ENCODE measurements at places on chromosomes 11 and 22. TPM values are rescaled to one million over a fixed set of nuclear protein-coding genes. Genes with fewer than 3 reads are reported as not detected.

The UCP3 gene
- 1.4 TPM for total RNA-seq

The FXYD6 gene
- 78.6 TPM for total RNA-seq

The PNPLA3 gene
- total RNA-seq: 0.51 TPM

The TMEM191C gene
- not detected for total RNA-seq

The ZW10 gene
- 22.2 TPM for total RNA-seq

The GLYAT gene
- not detected for total RNA-seq

The NPTXR gene
- total RNA-seq: 12.3 TPM

The PHLDA2 gene
- 1.9 TPM for total RNA-seq

The RFPL3 gene
- total RNA-seq: not detected

DNA sequence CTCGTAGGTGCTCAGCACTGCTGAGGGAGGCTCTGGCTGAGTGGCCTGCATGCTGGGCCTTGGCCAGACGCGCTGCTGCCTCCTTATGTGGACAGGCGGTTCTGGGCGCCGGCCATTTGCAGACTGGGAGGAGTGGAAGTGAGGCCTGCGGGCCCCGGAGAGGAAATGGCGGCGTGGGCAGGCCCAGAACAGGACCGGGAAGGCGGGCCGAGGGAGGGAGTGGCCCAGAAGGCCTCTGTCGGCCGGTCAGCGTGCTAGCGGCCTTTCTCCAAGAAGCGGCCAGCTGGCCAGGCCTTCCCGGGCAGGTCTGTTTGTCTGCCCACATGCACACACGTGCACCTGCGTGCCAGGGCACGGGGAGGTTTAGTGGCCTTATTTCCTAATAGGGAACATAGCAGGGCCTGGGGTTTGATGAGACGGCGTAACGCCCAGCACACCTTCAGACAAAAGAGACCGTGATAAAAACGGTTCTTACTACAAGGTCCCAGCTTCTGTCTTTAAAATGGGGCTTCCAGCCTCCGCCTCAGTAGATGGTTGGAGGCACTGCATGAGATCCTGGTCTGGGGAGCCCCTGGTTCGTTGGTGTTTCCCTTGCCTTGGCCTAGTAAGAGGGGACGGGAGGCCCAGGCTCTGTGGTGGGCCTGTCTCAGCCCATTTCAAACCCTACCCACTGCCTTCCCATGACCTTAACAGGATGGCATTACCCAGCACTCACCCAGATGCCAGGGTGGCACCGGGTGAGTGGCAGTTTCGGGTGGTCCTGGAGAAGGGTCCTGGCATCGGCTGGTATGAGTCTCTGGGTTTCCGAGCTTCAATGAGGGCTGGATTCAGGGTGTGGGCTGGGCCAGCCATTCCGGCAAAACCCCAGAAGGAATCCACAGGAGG is 65.1 kb upstream of the PPARA start:
- no peak for DNase-seq

- DNase-seq: no peak
Observed at GRCh38 chr22:26642465-26643417, 14.6 kb upstream of the MIAT start.

- DNase-seq: no peak
Observed at GRCh38 chr11:58832056-58832645, 12.4 kb downstream of the GLYATL2 start.

- peak; percentile 38 for DNase-seq
Observed at GRCh38 chr11:67117672-67118180, 1.3 kb upstream of the KDM2A start.

DNA sequence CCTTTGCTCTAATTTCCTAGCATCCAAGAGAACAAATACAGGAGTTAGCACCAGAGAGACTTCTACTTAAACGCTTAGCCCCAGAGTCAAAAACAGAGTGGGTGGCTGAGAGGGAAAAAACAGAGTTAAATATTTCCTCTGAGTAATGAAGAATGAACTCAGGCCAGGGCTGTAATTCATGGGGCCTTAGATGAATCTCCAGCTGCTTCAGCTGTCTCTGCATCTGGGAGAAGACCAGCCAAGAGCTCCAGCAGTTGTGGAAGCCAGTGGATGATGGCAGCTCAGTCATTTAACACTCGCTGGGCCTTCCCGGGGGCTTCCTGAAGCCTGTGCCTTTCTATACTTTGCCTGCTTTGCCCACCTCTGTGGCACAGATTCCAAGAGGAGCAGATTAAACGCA is 5.7 kb upstream of the ADAMTS15 start:
- peak; percentile 93 for DNase-seq

DNA sequence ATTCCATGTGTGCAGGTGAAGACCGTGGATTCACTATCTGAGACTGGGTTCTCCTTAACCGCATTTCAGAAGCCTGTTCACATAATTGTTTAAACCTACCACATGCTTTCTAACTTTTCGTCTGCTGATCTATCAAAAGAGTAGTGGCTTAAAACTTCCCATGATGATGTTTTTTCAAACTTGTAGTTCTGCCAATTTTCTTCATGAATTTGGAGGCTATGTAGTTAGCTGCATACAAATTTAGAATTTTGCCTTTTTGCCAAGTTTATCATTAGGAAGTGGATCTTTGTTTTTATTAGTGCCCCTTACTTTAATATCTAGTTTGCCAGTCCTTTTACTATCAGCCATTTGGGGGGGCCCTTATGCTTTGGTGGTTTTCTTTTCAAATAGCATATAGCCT is 57.5 kb upstream of the PITPNB start:
- no peak for DNase-seq

- DNase-seq: no peak
Observed at GRCh38 chr22:26429458-26430286, 612 bp downstream of the ASPHD2 start.

- DNase-seq: peak; percentile 61
Observed at GRCh38 chr22:36369922-36370791, 17.6 kb downstream of the MYH9 start.

DNA sequence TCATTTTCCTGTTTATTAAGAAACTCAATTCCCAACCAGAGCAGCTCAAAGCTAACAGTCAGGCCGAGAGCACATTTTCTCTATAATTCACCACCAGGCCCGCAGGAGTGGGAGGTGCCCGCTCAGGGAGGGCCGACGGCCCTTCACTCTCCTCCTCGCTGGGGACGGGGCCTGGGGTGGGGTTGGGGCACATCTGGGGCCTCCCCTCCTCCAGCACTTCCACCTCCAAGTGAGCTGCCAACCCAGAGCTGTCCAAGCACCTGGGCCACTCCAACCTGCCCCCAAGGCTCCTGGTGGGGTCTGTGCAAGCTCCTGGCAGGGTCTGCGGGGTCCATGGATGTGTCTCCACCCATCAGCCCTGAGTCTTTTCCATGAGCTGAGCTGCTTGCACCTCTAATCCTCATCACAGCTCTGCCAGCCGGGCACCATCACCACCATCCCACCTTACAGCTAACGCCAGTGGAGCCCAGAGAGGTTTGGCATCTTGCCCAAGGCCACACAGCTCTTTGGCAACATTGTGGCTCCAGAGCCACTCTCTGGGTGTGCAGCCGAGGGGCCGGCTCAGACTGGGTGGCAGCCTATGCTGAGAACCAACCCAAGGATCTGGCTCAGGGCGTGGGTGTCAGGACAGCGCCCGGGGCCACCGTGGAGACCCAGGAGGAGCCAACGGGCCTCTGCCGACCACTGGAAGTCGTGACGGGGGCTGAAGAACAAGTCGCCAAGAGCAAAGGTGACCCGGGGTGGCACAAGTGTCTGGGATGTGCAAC is 193.5 kb downstream of the BRD1 start:
- DNase-seq: no peak

- DNase-seq: no peak
Observed at GRCh38 chr22:40187389-40187788, 9.7 kb downstream of the TNRC6B start.

DNA sequence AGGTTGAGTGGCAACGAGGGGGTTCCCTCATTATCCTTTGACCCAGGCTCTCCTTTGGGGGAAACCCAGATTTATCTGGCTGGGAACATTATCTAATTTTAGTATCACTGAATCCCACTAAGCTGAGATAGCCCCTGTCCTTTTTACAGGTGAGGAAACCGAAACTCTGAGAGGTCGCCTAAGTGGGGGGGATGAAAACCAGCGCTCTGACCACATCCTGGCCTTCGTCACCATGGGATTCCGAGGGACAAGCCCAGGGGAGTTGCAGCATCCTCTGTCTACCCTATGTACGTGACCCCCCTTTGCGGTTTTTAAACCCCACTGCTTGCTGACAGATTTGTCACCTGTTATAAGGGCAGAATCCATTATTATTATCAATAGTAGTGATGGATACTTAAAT is 61.0 kb downstream of the ISX start:
- DNase-seq: no peak

- DNase-seq: peak; percentile 64
Observed at GRCh38 chr22:21642584-21643448, 714 bp downstream of the SDF2L1 start.

DNA sequence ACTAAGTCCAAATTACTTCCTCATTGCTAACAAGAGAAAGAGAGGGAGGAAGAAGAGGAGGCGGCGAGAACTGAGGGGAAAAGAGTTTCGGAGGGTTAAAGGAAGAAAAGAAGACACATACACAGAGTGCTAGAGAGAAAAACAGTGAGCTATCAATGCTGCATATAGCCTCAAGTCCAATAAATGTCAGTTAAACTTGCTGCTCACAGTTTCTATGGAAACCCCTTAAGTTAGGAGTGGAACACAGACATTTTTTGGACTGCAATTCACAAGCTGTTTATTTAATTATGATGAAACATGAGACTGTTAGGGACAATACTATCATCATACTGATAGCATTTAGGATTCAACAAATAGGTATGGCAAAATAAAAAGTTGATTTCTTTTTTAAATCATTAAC is 1320.4 kb downstream of the LRRC4C start:
- peak; percentile 27 for DNase-seq

DNA sequence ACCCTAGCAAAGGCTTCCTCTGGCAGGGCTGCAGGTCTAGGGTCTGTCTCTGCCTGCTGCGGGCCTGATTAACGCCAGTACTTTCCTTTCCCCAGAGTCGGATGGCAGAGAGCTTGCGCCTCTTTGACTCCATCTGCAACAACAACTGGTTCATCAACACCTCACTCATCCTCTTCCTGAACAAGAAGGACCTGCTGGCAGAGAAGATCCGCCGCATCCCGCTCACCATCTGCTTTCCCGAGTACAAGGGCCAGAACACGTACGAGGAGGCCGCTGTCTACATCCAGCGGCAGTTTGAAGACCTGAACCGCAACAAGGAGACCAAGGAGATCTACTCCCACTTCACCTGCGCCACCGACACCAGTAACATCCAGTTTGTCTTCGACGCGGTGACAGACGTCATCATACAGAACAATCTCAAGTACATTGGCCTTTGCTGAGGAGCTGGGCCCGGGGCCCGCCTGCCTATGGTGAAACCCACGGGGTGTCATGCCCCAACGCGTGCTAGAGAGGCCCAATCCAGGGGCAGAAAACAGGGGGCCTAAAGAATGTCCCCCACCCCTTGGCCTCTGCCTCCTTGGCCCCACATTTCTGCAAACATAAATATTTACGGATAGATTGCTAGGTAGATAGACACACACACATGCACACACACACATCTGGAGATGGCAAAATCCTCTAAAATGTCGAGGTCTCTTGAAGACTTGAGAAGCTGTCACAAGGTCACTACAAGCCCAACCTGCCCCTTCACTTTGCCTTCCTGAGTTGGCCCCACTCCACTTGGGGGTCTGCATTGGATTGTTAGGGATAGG is 18.6 kb downstream of the RSPH14 start:
- no peak for DNase-seq

- DNase-seq: peak; percentile 24
Observed at GRCh38 chr22:50169774-50170341, 673 bp upstream of the PANX2 start.

DNA sequence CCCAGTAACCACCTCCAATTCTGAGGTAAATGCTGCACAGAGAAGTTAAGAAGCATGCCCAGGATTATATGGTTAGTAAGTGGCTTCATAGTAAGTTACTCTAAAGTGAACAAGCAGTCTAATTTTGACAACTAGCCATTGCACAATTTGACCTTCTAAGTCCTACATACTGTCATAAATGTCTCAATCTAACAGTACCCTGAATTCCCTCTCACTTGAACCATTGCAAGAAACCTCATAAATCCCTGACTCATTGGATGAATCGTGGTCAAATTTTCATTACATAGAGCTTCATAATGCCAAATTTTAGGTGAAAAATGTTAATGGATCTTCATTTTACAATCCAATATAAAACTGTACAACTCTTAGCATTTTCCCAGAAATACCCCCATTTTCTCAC is 217.3 kb upstream of the GRIA4 start:
- no peak for DNase-seq

- no peak for DNase-seq
Observed at GRCh38 chr11:90908074-90908473, 685.2 kb upstream of the CHORDC1 start.

DNA sequence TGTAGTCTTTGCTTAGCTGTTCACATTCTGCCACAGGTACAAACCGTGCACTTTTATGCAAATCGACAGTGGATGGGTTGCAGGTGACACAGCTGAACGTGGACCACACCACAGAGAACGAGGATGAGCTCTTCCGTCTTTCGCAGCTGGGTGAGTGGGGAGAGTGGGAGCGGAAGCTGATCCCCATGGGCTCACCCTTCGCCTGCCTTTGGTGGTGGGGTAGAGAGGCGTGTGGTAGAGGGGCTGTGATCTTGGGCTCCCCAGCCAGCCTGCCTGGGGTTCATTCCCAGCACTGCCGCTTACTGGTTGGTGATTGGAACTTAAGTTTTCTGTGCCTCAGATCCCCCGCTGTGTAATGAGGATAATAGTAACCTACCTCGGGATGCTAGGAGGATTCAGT is 19.1 kb downstream of the TAB1 start:
- no peak for DNase-seq

DNA sequence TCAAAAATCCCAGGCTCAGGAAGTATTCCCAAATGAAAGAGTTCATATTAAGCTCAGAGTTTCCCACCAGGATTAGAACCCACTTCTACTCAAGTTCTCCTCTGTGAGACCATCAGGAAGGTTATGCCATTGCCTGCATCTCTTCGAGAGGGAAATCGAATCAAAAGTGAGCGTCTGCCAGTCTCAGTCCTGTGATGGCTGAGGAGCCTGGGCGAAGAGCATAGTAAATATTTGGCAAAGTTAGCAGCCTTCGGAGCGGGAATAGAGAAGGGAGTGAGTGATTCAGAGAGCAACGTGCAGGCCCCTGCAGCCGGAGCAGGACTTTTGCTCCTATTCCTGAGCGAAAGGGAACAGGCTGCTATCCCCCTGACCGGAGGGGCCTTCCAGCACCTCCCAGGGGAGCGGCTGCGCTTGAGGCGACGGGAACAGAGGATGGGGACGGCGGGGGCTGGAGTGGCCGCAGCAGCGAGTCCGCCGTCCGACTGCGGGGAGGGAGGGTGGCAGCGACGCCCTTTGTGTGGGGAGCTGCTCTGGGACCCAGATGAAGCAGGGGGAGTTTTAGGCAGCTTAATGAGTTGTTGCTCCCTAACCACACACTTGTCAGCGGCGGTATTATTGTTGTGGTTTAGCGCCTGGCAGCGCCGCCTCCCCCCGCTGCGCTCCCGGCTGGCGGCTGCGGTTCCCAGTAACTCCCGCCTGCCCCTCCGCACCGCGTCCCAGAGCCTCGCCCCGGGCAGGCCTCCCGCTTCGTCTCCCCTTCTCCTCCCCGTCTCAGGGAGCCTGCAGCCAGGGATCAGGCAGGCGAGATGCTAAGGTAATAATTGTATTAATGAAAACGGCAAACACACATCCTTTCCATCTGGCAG is 21.7 kb upstream of the NRGN start:
- no peak for DNase-seq

- DNase-seq: no peak
Observed at GRCh38 chr11:86119906-86120305, 51.0 kb upstream of the PICALM start.

GRCh38 chr11:86245369-86246292 is 1.1 kb downstream of the EED start:
- no peak for DNase-seq

All from tongue (tissue), 3 donors.